ENCODE measurements at places on chromosomes 2 and 18. TPM values are rescaled to one million over a fixed set of nuclear protein-coding genes. Genes with fewer than 3 reads are reported as not detected.

NTSR2 gene
- not detected for total RNA-seq

MARCHF4 gene
- total RNA-seq, result not detected

DNAJC5G gene
- not detected for total RNA-seq

NPHP1 gene
- total RNA-seq, result 1.0 TPM

TUBA3E gene
- total RNA-seq, result not detected

STPG4 gene
- total RNA-seq, result not detected

RDH14 gene
- total RNA-seq, result 15.2 TPM

RSAD2 gene
- 2.2 TPM for total RNA-seq

ALLC gene
- not detected for total RNA-seq

SH3RF3 gene
- 0.78 TPM for total RNA-seq

SDC1 gene
- total RNA-seq, result 0.62 TPM

PJVK gene
- 1.7 TPM for total RNA-seq

SIX3 gene
- 0.25 TPM for total RNA-seq

RFTN2 gene
- not detected for total RNA-seq

FABP1 gene
- total RNA-seq, result not detected

DQX1 gene
- 0.39 TPM for total RNA-seq
